Inflammatory macrophage treated with lipopolysaccharide for 1 hour (primary cell): ENCODE measurements at places on chromosomes 12 and 14.

- no peak for DNase-seq
Observed at GRCh38 chr12:118070650-118071049, 9.7 kb upstream of the WSB2 start.

GRCh38 chr12:112503512-112503911 is 84.8 kb downstream of the PTPN11 start:
- DNase-seq, result no peak

DNA sequence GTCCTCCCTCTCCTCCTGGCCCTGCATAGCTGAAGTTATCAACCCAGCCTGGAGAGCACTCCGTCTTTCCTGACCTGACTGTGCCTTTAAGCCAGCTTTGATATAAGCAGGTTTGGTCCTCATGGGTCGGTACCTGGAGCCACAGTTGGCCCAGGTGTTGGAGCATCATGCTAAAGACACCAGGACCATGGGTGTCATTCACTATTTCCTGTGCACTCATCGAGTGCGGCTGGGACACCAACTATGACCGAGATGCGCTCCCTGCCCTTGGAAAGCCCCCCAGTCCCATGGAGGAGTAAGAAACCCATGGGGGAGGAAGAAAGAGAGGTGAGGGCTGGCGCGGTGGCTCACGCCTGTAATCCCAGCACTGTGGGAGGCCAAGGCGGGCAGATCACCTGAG is 78.9 kb upstream of the CCND2 start:
- no peak for DNase-seq

- no peak for DNase-seq
Observed at GRCh38 chr12:110466791-110467190, 1.3 kb downstream of the GPN3 start.

- no peak for DNase-seq
Observed at GRCh38 chr12:106239951-106240335, 7.9 kb downstream of the CKAP4 start.

GRCh38 chr12:66538970-66539369 is 139.9 kb downstream of the GRIP1 start:
- DNase-seq, result no peak
